Stimulated activated CD4-positive, alpha-beta T cell treated with anti-CD3 and anti-CD28 coated beads, Interleukin-15, amount 100 ng/mL, for 48 hours (primary cell): ENCODE measurements at places on chromosomes 5 and 9.

GRCh38 chr9:97237311-97237786 lies 70.1 kb upstream of the CCDC180 start:
- DNase-seq: no peak

- DNase-seq: no peak
These were observed 21.2 kb upstream of the PFDN1 start for GRCh38 chr5:140324041-140324600.

- no peak for DNase-seq
These were observed 33.9 kb upstream of the SEMA4D start for GRCh38 chr9:89531766-89532165.

- DNase-seq: no peak
These were observed 23.0 kb downstream of the SPARC start for GRCh38 chr5:151663617-151664293.

DNA sequence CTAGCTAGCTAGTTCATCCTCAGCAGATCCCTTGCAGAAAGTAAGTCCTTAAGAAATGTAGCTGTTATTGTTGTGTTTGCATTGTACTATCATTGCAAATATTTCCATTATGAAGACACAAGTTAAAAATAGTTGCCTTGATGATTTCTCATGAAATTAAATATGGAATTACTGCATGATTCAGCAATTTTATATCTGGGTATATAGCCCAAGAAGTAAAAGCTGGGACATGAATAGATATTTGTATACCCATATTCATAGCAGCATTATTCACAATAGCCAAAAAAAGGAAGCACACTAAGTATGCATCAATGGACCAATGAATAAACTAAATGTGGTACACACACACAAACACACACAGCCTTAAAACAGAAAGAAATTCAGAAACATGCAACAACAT lies 6.8 kb downstream of the IFNB1 start:
- DNase-seq: no peak

GRCh38 chr9:85290019-85290418 lies 451.7 kb downstream of the AGTPBP1 start:
- no peak for DNase-seq

DNA sequence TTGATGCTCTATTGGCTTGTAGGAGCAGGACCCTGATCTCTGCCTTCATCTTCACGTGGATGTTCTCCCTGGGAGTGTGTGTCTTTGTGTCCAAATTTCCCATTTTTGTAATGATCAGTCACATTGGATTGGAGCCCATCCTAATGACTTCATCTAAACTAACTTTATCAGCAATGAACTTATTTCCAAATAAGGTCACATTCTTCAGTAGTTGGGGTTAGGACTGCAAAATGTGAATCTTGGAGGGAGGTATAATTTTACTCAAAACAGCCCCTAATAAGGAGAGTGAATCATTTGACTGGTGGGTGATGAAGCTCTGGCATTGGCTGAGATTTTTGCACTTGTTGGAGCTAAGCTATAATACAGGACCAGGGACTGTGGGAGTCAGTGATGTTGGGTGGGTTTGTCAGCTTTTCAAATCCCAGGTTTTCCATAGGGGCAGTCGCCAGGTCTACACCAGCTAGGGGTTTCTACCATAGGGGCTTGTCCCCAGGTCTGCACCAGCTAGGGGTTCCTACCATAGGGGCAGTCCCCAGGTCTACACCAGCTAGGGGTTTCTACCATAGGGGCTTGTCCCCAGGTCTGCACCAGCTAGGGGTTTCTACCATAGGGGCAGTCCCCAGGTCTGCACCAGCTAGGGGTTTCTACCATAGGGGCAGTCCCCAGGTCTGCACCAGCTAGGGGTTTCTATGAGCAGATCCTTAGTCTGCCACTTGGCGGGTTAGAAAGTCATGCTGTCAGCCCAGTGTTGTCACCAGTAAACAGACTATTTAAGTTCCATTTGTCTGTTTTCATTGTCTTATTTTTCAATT lies 382.6 kb upstream of the DAP start:
- no peak for DNase-seq

GRCh38 chr9:129675620-129676019 lies 10.2 kb downstream of the PRRX2 start:
- no peak for DNase-seq

- DNase-seq: no peak
These were observed 148.6 kb downstream of the CDH9 start for GRCh38 chr5:26889815-26890214.

GRCh38 chr9:136085815-136086212 lies 9.3 kb downstream of the NACC2 start:
- no peak for DNase-seq

DNA sequence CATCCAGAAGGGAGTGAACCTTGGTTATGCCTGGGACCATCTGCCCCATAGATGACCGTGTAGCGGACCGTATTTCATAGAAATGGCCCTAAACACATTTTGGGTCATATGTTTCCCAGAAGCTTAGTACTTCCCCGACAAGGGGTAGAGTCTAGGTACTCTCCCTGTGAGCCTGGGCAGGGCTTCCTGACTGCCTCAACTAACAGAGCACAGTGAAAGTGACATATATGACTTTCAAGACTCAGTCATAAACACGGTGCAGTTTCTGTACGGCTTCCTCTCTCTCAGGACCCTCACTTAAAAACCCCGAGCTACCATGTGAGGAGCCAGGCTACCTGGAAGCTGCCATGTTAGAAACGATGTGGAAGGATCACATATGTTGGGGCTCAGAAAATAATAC lies 20.9 kb downstream of the C9orf57 start:
- DNase-seq: no peak

DNA sequence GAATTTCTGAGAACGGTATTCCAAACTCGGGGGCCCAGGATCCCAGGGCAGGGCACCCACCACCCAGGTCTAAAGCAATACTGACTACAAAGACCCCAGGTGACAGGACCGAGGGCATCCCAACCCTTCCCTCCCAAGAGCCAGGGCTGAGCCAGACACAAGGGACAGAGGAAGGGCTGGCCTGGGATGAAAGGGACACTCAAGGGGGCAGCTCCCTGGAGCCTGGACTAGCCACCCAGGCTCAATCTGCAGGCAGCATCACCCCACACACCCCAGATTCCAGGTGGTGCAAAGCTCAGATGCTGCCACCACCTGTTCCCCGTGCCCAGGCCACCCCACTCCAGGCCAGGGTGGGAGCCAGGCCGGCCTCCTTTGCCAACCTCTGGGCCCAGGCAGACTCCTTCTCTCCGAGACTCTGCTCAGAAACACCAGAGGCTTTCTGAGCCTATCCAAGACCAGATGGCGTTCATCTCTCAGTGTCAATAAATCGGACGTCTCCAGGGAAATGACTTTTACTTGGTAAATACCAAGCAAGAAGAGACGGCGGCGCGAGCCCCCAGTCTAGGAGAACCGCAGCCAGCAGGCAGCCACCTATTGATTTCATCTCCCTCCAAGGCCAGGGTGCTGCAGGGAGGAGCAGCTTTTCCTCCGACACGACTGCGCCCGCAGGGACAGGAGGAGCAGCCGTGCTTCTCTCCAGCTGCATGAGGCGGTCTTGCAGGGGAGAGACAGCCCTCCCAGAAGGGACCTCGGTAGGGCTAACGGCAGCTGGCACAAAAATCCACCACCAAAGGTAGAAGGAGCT lies 94.1 kb upstream of the ADAMTS2 start:
- no peak for DNase-seq

GRCh38 chr5:59587489-59588337 lies 305.8 kb downstream of the PDE4D start:
- DNase-seq: no peak

GRCh38 chr9:237141-237857 lies 22.6 kb downstream of the DOCK8 start:
- DNase-seq: no peak

DNA sequence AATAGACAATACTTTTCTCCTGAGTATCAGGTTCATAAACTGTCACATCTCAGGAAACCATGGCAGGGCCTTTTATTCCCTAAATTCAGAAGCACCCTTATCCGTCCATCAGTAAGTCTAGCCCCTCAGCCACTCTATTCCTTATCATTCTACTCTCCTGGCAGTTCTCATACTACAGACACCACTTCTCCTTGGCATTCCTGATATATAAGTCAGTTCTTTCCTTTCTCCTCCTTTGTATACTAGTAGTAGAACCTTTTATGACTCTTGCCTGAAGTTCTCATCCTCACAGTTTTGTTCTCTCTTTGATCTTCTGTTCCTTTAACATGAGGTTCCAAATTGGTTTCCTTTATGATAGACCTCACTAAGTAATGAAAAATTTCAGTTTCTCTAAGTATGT lies 29.3 kb downstream of the GRAMD2B start:
- no peak for DNase-seq

DNA sequence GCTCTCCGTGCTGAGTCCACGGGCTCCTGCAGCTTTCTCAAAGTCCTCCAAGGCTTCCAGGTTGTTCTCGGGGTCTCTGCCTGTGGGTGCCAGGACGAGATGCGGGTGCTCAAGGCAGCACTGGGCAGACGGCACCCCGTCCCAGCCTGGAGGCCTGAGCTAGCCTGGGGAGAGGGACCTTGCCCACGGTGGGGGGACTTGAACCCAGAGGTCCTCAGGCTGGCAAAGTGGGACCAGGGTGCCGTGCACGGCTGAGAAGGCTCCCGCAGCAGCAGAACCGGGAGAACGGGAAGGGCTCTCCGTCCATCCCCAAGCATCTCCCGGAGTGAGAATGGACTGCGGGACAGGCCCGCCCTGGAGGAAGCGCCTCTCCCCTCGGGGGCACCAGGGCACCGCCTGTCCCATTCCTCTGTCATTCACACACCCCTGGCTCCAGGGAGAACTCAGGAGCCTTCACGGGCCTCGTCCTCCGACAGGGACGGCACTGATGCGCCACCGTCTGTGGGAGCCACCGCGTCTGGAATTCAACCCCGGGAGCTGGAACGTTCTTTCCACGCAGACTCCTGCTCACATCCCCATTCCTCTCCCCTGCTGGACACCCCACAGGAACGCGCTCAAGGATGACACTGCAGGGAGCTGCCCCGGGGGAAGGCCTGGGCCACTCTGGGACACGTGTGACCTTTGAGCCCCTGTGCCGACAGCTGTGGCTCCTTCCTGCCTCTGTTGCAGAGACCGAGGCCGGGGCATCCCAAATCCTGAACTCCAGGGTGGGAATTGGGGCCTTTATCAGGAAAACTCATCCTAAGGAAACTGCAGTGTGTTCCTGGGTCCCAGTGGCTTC lies 16.3 kb upstream of the OBP2B start:
- no peak for DNase-seq

GRCh38 chr9:72904267-72905093 lies 48.4 kb downstream of the ALDH1A1 start:
- DNase-seq: no peak

DNA sequence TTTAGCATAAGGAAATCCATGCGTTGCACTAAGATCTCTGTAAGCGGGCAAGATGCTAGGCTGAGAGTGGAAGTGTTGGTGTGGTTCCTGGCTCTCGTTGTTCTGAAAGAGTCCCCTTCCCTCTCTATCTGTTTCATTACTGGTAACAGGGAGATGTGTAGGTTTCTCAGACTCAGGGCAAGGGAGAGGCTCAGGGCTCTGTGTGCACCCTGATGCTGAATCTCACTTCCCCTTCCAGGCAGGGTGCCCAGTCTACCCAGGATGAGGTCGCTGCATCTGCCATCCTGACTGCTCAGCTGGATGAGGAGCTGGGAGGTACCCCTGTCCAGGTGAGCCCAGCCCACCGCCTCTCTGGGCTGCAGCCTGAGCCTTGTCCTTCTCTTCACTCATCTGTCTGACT lies 45.7 kb downstream of the STOM start:
- DNase-seq: no peak

DNA sequence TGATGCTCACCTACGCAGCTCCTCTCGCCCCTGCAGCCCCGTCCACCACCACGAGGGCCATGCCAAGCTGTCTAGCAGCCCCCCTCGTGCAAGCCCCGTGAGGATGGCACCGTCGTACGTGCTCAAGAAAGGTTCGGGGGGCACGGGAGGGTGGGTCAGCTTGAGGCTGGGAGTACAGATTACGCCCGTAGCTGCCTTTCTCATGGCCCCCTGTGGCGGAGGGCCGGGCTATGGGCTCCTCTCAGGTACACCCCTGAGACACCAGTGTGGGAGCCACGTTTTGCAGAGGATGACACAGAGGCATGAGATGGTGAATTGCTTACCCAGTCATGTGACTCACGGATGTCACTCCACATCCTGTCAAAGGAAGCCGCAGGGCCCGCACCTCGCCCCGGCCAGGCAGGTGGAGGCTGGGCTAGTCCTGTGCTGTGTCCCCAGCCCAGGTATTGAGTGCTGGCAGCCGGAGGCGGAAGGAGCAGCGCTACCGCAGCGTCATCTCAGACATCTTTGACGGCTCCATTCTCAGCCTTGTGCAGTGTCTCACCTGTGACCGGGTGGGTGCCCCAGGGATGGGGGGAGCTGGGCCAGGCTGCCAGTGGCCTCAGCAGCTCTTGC lies 33.7 kb downstream of the USP20 start:
- peak; percentile 76 for DNase-seq

- no peak for DNase-seq
These were observed 22.5 kb downstream of the PITX1 start for GRCh38 chr5:135011355-135012032.

DNA sequence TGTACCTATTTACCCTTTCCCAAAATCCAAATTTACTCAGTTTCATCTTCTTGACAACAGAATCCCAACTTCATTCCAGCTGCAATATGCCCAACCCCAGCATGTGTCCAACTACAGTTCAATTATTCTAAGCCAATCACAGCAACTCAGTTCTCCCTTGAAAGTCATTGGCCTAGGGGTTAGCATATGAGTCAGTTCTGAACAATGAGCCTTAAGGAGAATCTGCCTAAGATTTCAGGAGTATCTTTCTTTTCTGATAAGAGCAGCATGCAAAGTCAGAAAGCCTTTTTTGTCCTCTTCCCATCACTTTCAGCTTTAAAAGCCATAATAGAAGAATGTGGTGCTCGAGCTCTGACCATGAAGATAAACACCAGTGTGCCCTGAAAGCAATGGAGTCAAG lies 44.4 kb upstream of the RASGRF2 start:
- no peak for DNase-seq

DNA sequence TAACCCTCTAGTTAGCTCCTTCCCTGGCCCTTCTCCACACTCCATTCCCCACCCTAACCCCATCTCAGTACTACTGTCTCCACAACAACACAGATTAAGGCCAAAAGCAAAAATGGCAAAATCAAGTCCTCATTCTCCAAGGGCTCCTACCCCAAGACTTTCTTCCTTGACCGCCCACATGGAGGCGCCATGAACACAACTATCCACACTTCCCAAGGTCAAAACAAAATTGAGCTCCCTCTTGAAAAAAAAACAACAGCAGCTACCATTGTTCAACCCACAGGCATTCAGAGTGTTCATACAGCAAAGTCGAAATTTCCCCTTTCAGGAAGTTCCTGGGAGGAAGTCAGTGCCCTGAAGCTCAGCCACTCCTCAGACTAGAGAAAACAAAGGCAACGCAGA lies 54.4 kb downstream of the GNAQ start:
- peak; percentile 42 for DNase-seq
